T-helper 17 cell (primary cell): ENCODE measurements at places on chromosomes 6 and 20.

- DNase-seq, result no peak
Measured at GRCh38 chr6:74091136-74091793, 395.3 kb downstream of the CD109 start.

DNA sequence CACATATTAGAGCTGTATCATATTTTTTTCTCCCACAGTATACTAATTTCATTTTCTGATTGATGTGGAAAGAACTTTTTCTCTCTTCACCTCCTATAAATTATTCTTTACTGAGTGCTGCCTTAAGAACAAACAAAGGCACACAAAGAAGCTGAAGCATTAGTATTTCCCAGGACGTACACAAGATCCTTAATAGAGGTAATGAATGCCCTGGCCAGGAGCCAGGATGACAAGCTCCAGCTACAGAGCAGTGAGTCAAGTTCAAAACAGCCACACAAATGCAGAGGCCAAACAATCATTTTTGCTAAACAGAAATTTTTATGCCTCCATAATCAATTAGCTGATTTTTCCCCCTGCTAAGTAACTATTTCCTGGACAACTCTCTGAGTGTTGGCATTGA lies 639.6 kb downstream of the EPHA7 start:
- DNase-seq, result no peak

- no peak for DNase-seq
Measured at GRCh38 chr6:37851997-37852524, 32.5 kb downstream of the ZFAND3 start.

DNA sequence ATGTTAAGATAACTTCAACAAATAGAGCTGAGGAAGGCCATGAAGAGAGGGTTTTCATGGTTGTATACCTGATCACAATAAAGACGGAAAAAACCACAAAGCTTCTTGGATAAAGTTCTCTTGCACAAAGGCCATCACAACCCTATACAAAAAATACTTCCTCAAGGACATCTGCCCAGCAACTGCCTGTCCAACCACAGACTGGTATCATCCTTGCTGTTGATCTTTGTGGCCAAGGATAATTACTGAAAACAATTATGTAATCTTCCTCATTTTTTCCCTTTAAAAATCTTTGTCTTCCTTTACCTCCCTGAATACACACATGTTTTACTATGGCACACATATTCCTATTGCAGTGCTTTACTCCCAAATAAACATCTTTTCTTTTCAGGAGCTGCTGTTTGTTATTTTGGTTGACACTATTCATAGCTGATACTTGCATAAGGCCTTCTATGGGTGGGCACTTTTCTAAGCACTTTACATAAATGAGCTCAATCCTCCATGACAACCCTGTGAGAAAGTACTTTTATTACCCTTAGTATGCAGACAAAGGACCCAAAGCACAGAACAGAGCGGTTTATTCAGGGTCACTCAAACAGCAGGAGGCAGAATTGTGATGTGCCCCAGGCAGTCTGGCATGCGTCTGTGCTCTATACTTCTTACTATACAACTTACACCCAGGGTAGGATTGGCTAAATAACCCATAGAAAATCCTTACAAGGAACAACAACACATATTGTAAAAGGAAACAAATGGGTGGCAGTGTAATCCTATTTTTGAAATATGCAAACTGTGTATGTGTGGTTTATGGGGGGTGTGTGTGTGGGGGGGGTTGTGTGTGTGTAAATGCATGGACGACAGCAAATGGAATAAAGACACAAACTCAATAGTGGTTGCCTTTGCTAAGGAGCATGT lies 35.1 kb downstream of the SNRNP48 start:
- no peak for DNase-seq

GRCh38 chr6:34722451-34722850 lies 25.9 kb upstream of the ILRUN start:
- DNase-seq, result no peak

DNA sequence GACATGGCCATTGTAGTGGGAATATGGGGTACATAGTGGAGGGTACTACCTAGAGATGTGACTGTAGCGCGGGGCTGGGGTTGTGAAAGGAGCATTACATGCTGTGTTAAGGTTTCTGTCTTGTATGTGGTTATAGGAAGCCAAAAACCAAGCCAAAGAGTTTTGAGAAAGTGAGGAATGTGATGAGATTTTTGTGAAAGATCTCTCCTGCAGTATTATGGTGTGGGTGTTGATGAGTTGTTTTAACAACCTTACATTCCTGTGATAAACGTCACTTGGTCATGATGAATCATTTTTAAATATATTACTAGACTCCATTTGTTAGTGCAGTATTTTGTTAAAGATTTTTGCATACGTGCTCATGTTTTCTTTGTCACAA lies 48.9 kb downstream of the ZFAND3 start:
- no peak for DNase-seq

DNA sequence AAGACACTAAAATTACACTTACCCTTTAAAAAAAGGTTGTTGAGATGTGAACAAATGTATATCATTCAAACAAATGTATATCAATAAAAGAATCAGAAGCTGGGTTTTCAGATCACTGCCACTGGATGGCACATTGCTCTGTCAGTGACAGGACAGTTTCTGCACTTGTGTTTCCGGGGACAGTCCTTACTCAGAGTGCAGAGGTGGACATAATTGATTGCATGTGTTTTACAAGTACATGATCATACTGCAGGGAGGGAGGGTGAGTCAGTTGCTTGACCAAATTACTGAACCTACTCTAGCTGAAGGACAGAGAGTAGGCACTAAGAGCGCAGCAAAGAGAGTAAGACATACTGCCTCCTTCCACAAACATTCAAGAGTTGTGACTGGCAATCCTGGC lies 302.3 kb downstream of the TENT5A start:
- DNase-seq, result no peak

DNA sequence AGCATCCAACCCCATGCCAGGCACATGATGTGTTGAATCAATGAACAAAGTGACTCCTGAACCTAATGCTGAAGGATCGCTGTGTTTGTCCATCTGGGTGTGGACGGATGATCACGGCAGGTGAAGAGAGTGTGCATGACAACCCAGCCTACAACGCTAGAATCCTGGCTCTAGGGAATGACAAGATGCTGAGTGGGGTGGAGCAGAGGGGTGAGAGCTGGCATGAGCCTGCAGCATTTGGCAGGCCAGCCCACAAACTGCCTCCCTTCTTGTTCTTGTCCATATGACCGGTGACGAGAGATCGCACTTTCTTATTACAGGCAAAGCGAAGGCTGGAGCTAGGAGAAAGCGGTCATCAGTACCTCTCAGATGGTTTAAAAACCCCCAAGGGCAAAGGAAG lies 54.7 kb upstream of the CDKAL1 start:
- no peak for DNase-seq

- DNase-seq, result no peak
Measured at GRCh38 chr20:51698252-51698651, 69.9 kb downstream of the ATP9A start.

DNA sequence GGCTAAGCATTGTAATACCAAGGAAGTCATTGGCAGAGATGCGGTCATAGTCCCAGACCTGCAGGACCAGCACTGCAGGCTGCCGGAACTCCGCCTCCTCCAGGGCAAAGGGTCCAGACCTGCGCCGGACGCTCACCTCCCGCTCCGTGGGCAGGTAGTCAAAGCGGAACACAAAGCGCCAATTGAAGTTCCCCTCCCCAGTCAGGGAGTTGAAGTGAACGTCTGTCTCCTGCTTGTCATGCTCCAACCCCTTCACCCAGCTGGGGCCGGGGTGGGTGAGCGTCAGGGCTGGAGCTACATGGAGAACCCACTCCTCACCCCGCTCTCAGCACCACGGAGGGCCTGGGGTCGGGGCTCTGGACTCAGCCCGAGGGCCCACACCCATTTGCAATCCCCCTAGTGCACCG lies 18.2 kb downstream of the ERGIC3 start:
- DNase-seq, result no peak

- no peak for DNase-seq
Measured at GRCh38 chr20:62020935-62021701, 44.6 kb downstream of the TAF4 start.

DNA sequence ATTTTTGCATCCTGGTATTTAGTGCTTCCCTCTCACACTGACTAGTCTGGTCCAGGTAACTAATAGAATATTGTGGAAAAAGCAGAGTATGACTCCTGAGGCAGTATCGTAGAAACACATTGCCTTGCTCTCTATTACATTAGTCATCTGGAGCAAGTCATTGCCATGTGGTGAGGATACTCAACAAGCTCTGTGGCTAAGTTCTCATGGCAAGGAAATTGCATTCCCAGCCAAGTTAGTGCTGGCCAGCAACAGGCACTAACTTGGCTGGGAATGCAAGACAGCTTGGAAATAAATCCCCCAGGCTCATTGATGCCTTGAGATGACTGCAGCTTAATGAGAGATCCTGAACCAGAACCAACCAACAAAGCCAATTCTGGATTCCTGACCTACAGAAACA lies 39.7 kb upstream of the HTR1B start:
- no peak for DNase-seq

GRCh38 chr20:45105317-45105716 lies 4.4 kb upstream of the KCNS1 start:
- no peak for DNase-seq

DNA sequence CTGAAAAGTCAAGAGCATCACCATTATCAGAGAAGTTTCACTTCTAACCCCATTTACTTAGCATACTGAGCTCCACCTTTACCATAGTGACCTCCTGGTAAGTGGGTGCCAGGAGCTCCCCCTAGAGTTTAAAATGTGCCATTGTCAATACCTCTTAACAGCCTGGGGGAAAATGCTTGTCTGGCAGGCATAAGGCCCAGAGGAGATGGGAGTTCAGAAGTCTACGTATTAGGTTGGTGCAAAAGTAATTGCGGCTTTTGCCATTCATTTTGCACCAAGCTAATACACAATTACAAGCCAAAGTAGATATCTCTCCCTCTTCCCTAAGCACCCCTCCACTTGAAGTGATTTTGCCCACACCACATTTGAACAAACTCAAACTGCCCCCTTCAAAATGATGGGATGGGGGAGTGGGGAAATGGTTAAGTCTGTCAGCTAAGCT lies 919.0 kb downstream of the KIF16B start:
- DNase-seq, result no peak

- DNase-seq, result no peak
Measured at GRCh38 chr6:43927532-43928210, 157.7 kb downstream of the VEGFA start.

- DNase-seq, result no peak
Measured at GRCh38 chr6:169489563-169490245, 212.1 kb downstream of the WDR27 start.
